ENCODE measurements at places on chromosomes 11 and 22.

DNA sequence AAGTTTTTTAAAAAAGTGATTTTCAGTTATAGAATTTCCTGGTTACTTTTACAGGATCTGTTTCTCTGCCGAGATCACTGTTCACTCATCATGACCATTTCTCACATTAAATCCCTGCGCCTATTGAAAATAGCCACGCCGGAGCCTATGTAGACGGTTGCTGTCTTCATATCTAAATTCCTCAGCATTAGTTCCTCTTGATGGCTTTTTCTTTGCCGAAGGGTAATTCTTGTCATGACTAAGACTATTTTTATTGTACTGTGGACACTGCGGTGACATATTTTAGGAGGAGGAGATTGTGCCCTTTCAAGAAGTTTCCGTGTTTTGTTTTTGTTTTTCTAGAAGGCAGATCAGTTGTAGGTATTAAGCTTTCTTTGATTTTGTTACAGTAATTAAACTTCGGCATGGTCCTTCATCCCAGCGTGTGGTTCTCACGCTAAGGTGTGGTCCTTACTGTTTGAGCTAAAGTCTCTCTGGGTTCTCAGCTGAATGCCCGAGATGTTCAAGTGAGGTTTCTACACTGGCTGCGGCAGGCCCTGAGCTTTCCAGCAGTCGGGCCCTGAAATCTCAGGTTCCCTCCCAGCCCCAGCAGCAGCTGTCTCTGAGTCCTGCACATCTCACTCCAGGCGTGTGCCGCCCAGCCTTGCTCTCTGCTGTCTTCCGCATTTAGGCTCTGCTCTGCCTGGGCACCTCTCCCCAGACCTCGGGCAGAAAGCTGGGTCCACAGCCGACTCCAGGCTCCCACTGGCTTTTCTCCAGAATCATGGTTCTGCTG, 1110.5 kb downstream of the TBC1D22A start:
- H3K36me3 ChIP-seq, result no peaks in the 10 kb centered on the region

DNA sequence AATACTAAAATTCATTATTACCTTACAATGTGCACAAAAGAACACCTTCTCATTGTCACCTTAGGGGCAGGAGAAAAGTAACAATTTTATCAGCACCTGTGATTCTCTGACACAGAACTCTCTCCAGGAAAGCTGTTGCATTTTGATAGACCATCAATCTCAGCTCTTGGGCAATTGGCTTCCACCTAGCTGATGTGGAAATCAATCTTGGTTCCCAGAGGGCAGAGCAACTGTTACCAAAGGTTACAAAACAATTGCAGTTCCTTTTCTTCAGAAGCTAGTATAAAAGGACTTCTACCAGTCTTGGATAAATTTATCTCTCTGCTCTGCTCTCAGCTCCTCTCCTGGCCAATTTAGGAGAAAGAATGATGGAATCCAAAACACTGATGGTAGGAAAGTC, 157.8 kb upstream of the DDI1 start:
- no peak overlapping the region for H3K27ac ChIP-seq
- peaks cover 3% of the 10 kb centered on the region for H3K4me1 ChIP-seq
- H3K27me3 ChIP-seq, result no peaks in the 10 kb centered on the region
- no peak overlapping the region for H3K4me3 ChIP-seq
- no peak for DNase-seq

DNA sequence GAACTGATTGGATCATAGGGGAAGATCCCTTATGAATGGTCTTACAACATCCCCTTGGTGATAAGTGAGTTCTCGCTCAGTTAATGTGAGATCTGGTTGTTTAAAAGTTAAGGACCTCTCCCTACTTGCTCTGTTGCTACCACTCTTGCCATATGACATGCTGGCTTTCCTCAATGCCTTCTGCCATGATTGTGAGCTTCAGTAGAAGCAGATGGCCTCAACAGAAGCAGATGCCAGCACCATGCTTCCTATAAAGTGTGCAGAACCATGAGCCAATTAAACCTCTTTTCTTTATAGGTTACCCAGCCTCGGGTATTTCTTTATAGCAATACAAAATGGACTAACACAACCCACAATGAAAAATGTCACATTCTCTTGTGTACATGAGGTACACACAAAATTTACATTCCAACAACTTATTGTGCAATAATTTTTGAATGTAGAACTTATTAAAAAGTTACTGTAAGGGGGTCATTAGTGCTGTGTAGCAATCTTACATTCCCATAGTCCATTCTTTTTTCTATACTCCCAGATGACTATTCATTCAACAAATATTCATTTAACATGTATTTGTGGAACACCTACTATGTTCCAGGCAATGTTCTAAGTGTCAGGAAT, 10.3 kb downstream of the CYP2R1 start:
- H3K36me3 ChIP-seq, result peaks cover 5% of the 10 kb centered on the region
- H3K4me3 ChIP-seq, result no peak overlapping the region
- H3K27ac ChIP-seq, result no peak overlapping the region
- no peaks in the 10 kb centered on the region for H3K4me1 ChIP-seq

GRCh38 chr22:42719656-42720262, 911 bp downstream of the A4GALT start:
- DNase-seq, result no peak
- no peaks in the 10 kb centered on the region for H3K27me3 ChIP-seq
- H3K27ac ChIP-seq, result peak overlapping the region; percentile 6
- H3K4me3 ChIP-seq, result peak overlapping the region; percentile 93

DNA sequence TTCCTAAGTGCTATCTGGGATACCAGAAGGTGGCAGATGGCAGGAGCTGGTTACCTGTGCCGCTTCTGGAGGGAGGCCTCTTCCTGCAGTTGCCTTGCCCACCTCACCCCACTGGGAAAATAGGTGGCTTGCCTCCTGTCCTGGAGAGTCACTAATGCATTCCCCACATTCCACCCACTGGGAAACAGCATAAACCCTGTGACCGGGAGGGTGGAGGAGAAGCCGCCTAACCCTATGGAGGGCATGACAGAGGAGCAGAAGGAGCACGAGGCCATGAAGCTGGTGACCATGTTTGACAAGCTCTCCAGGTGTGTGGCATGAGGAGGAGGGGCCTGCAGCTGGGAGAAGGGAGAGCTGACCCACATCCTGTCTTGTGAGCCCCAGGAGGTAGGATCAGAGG, 5.6 kb downstream of the RIC8A start:
- no peak overlapping the region for H3K4me3 ChIP-seq
- H3K27ac ChIP-seq, result no peak overlapping the region
- H3K4me1 ChIP-seq, result no peaks in the 10 kb centered on the region

DNA sequence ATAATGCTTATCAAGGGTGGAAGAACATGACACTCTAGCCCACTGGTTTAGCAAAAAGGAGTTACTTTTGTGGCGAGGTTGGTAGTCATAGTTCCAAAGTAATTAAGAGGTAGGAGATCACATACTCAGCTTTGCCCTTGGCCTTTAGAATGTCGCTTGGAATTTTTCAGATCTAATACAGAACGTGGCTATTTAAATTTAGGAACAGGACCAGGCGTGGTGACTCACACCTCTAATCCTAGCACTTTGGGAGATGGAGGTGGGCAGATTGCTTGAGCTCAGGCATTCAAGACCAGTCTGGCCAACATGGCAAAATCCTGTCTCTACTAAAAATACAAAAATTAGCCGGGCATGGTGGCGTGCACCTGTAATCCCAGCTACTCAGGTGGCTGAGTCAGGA, 26.1 kb upstream of the ZNRF3 start:
- no peaks in the 10 kb centered on the region for H3K27me3 ChIP-seq
- H3K4me3 ChIP-seq, result no peak overlapping the region
- no peaks in the 10 kb centered on the region for H3K36me3 ChIP-seq
- H3K27ac ChIP-seq, result no peak overlapping the region
- DNase-seq, result no peak
- no peaks in the 10 kb centered on the region for H3K4me1 ChIP-seq
